ENCODE measurements at places on chromosomes 7 and 10.

GRCh38 chr7:77288676-77289320 is 89.2 kb upstream of the FGL2 start:
- no peak for DNase-seq

- no peak for DNase-seq
These were observed 259.2 kb downstream of the MAD1L1 start for GRCh38 chr7:1973321-1974251.

DNA sequence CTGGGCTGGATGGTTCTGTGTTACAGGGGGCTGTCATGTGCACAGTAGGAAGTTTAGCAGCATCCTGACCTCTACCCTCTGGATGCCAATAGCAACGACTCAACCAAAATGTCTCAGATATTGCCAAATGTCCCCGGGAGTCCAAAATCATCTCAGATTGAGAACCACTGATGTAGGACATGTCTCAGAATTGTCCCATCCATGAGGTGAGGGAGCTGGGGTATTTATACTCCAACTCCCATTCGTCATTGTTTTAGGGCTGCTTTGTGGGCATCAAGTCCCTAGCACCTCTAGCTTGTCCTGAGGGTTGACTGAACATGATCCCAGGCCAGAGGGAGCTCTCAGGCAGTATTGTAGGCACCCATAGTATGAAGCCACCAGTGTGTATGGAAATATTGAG is 25.2 kb upstream of the COMTD1 start:
- DNase-seq, result no peak

- no peak for DNase-seq
These were observed 4.0 kb upstream of the PDGFA start for GRCh38 chr7:523347-524336.

- DNase-seq, result no peak
These were observed 8.1 kb downstream of the MKLN1 start for GRCh38 chr7:131335639-131336381.

- no peak for DNase-seq
These were observed 7.5 kb upstream of the RBP3 start for GRCh38 chr10:47340608-47341170.

DNA sequence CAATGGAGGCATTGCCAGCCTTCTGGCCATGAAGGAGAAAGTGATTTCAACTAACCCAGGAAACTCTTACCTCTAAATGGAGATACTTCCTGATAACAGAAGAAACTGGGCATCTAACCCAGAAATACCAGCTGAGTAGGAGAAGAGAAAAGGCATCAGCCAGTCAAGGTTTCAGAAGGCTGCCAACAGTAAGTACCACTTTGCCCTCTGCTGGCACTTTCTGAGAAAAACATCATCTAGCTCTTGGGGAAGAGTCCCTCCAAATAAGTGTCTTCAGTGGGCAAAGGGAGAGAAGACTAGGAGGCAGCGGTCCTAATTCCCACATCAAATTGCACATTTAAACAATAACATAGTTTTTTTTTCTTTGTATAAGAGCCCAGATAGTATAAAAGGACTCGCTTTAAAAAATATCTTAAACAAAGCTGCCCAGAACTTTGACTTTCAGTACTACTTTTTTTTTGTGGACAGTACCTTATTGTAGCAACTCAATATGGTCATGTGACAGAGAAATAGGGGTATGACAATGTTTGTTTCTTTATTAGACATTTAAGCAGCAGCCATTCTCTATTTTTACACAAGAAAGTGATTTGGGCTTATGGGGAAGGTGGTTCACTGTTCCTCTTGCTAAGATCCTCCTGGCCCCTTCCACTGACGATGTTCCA is 157.3 kb downstream of the CTTNBP2 start:
- DNase-seq, result no peak

GRCh38 chr7:104843198-104843597 is 170.8 kb upstream of the KMT2E start:
- no peak for DNase-seq

GRCh38 chr10:70856454-70856853 is 31.9 kb downstream of the PCBD1 start:
- DNase-seq, result no peak
